ENCODE measurements at places on chromosomes 6 and 20. TPM values are rescaled to one million over a fixed set of nuclear protein-coding genes. Genes with fewer than 3 reads are reported as not detected.

DNA sequence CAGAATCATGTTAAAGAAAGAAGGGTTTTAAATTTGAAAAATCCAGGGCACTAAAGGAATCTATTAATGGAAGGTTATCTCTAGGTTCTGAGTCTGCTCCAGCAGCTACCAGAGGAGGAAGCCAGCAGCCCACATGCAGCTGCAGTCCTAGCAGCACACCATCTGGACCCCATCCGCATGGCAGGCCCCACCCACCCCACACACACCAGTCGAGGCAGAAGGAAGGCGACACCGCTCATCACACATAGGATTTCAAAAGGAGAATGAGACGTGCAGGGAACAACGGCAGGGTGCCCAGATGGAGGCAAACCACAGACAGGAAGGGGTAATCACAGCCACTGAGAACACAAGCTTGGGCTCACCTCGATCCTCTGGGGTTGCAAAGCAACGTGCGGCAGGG is 78.9 kb downstream of the GINS1 start:
- H3K4me1 ChIP-seq: peaks cover 21% of the 10 kb centered on the region
- no peak overlapping the region for H3K27ac ChIP-seq
- H3K36me3 ChIP-seq: no peaks in the 10 kb centered on the region
- H3K4me3 ChIP-seq: no peak overlapping the region
- no peak for DNase-seq

- no peaks in the 10 kb centered on the region for H3K36me3 ChIP-seq
- no peak for DNase-seq
- H3K4me1 ChIP-seq: no peaks in the 10 kb centered on the region
- no peak overlapping the region for H3K27ac ChIP-seq
- H3K27me3 ChIP-seq: no peaks in the 10 kb centered on the region
- H3K4me3 ChIP-seq: no peak overlapping the region
These were observed 107.4 kb downstream of the TBX18 start for GRCh38 chr6:84657025-84657424.

DNA sequence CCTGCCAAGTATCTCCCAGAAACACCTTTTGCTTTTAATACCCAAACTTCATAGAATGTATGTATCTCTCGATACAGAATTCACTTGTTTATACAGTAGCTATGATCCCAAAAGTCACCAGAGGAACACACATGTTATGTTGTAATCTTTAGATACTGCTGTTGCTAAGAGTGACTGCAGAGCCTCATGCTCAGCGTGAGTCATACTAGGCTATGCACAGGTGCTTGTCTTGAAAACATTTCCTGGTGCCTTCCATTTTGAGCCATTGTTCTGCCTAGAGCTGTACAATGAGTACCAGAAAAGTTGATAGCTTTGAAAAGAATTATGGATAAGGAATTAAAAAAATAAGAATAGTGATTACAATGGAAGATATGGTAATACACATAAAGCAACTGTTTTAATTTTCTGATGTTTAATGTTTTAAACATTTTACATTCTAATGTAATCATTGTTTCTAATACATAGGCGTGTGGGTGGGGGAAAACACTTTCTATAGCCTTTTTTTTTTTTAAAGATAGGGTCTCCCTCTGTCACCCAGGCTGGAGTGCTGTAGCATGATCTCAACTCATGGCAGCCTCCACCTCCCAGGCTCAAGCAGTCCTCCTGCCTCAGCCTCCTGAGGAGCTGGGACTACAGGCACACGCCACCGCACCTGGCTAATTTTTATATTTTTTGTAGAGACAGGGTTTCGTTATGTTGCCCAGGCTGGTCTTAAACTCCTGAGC is 79.4 kb downstream of the CD24 start:
- DNase-seq: no peak
- no peaks in the 10 kb centered on the region for H3K36me3 ChIP-seq
- no peaks in the 10 kb centered on the region for H3K4me1 ChIP-seq
- H3K27ac ChIP-seq: no peak overlapping the region

DNA sequence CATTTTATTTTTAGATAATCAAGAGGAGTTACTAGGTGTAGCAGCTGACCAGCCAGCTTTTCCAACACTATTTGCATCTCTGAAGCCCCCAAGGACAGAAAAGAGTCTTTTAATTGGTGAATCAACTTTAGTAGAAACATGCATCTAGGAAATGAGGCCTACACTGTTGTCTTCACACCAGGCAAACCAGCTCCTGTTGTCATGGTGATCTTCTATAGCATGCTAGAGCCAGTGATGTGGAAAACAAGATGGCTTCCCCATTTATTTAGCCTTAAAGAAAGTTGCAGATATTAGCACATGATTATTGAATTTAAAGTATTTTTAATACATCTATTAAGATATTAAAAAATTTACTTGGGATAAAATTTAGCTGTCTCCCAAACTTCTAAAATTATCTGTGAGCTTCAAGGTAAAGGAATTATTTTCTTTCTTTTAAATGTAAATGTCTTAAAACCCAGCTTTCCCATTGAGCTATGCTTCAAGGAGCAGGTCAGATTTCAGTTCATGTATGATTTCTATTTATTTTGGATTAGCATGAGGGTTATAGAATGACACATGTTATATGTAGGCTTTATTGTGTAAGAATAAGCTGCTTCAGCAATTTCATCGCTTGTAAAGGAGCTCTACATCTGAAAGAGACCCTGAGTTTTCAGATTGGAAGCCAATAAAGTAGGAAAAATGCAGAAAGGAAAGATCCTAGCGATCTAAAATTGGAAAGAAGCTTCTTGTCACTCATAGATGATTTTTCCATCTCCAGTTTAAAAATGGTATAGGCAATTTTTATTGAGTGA is 564.9 kb upstream of the CITED2 start:
- DNase-seq: no peak
- H3K36me3 ChIP-seq: no peaks in the 10 kb centered on the region
- H3K4me3 ChIP-seq: no peak overlapping the region
- no peaks in the 10 kb centered on the region for H3K27me3 ChIP-seq
- peaks cover 3% of the 10 kb centered on the region for H3K4me1 ChIP-seq

Gene GPR6
- not detected for total RNA-seq
